Activated naive CD4-positive, alpha-beta T cell (primary cell): ENCODE measurements at places on chromosomes 3 and 15.

DNA sequence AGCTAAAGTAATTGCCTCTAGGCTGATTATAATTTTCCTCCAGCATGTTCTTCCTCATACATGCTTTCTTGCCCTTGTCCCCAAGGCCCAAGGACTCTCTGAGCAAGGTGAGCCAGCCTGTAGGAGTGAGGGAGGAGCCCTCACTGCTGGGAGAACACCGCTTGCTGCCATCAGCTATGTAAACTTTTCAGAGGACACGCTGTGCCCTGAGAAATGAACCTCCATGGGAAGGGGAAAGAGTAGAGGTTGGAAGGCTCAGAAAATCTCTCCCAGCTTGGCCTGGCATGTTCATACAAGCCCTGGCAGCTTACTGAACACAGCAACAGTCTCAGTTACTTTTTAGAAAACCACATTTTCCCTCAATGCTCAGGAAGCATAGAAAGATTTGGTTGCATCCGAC is 103.0 kb upstream of the SLC24A5 start:
- no peak for DNase-seq

- no peak for DNase-seq
These were observed 934.9 kb upstream of the CADM2 start for GRCh38 chr3:84023842-84024241.

DNA sequence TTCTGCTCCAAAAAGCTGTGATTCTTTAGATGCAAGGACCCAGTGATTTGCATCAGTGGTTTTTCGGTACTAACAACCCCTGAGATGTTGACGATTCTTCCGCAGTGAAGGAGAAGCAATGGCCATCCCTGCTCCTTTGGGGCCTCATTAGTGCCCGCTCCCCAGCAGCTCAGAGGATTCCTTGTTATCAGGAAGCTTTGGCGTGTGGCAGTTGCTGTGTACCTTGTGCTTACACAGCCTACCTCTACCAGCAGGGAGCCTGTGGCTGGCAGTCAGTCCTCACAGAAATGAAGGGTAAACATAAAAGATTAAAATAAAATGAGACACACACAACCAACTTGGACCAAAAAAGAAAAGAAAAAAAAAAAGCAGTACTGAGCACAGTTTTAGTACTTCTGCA is 55.2 kb downstream of the CNTN3 start:
- no peak for DNase-seq

DNA sequence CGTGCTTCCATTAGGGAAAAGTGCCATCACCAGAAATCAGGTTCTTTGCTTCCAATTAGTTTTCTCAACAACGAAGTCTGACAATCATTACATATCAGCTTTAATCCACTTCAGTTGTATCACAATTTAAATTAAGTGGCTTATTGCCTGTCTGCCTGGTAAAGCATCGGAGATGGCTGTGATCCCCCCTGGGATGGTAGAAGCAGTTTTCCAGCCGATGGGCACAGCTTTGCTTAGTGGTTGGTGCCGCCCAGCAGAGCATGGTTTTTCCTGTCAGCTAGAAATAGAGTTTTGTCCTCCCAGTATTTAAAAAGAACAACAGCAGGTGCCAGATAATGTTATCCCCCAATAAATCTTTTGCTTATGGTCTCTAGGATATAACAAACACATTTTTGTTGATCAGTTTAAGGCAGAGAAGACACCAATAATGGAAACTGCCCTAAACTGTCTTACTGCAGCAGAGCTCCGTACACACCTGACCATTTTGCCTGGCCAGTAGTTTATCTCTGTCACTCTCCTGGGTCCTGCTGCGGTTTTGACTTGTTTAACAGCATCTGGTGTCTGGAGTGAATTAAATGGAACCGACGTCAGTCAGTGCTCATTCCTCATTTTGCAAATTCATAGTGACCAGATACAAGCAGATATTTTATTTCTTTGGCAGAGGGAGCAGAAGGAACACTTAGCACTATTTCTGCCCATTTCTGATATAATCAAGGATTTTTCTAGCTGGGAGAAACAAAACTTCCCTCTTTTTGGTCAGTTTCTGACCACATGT is 79.1 kb downstream of the SLC49A4 start:
- no peak for DNase-seq

DNA sequence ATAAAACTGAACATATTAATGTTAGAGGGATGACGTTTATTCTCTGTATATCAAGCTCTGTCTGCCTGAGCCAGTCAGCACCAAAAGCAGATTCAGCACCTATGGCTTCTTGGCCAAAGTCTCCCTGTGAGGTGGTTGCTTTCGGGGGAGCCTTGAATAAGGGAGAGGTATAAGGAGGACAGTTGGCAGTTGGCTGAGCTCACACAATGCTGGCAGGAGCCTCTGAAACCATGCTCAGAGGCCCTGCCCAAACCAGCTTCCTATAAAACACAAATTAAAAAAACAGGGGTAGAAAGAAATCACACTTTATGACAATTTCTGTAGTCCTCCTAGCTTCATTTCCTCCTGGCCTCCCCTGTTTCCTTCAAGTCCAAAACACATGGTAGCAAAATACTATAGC is 18.8 kb downstream of the ARHGEF3 start:
- DNase-seq, result no peak

- DNase-seq, result no peak
These were observed 68.5 kb downstream of the TMCO5A start for GRCh38 chr15:38002883-38003477.

GRCh38 chr3:168540726-168541125 is 445.0 kb upstream of the GOLIM4 start:
- no peak for DNase-seq

GRCh38 chr3:124896824-124897526 is 9.8 kb upstream of the ITGB5 start:
- DNase-seq, result no peak

- DNase-seq, result no peak
These were observed 177.9 kb downstream of the APBA2 start for GRCh38 chr15:29063646-29064045.

GRCh38 chr3:11363715-11364114 is 91.5 kb downstream of the ATG7 start:
- no peak for DNase-seq

DNA sequence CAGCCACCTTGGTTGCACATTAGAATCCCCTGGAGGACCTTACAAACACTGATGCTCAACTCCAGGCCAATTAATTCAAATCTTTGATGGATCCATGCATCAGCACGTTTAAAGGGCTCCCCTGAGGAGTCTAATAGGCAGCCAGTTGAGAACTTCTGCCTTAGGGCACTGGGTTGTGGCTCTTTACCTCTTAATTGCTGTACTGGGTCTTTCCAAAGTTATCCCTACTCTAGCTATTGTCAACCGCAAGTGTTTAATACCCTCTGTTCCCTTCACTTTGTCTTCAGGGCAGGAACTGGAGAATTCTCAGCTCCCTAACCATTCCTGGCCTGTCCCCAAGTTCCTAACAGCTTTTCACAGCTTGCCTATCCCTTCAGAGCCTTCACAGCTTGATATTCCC is 15.0 kb upstream of the FAM174B start:
- DNase-seq, result no peak

DNA sequence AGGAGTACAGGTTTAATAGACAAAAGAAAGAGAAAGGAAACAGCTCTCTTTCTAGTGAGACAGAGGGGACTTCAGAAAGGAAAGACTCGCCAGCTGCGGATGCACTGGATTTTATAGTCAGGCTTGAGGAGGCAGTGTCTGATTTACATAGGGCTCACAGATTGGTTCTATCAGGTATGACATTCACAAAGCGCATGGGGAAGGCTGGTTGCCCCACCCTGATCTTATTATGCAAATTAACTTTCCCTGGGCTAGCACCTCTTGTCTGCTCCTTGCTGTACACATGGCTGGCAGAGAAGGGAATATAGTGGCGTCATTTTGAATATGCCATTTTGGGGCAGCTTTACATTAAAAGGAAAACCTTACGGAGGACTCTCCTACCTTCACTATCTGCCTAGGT is 938.4 kb upstream of the SEMA6D start:
- DNase-seq, result no peak

GRCh38 chr3:34364335-34364734 is 565.9 kb downstream of the PDCD6IP start:
- DNase-seq, result no peak

- DNase-seq, result no peak
These were observed 18.2 kb upstream of the FHIT start for GRCh38 chr3:61269435-61269834.

GRCh38 chr3:160196511-160197104 is 28.6 kb upstream of the C3orf80 start:
- DNase-seq, result no peak

- DNase-seq, result no peak
These were observed 3.0 kb upstream of the TLNRD1 start for GRCh38 chr15:80997692-80998091.

- no peak for DNase-seq
These were observed 200.7 kb upstream of the NSMCE3 start for GRCh38 chr15:29470311-29470710.

GRCh38 chr3:139129892-139130291 is 85.2 kb upstream of the PRR23C start:
- DNase-seq, result no peak

DNA sequence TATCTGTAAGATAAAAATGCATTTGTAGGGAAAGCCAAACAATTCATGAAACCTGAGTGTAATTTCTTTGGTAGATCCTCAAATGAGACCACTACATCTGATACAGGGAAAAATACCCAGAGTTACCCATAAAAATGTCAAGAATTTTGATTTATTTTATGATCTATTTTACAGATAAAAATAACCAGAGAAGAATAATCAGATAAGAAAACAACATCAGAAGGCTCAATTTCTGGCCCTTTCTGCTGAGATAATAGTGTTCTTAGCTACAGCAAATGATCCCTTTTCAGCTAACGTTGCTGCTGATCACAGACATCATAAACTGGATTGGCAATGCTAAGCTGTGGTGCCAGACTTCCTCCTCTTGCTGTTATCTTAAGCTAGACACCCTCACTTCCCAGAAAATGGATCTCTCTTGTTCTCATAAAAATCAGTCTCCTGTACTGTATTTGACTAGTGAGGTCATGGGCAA is 21.3 kb upstream of the TMEM108 start:
- DNase-seq, result no peak

- no peak for DNase-seq
These were observed 126.0 kb downstream of the THRB start for GRCh38 chr3:24368605-24369004.

GRCh38 chr3:117916839-117917238 is 1117.8 kb downstream of the IGSF11 start:
- no peak for DNase-seq

GRCh38 chr15:64856429-64857145 is 14.9 kb downstream of the PLEKHO2 start:
- no peak for DNase-seq
